ENCODE measurements at places on chromosomes 7 and 10. TPM values are rescaled to one million over a fixed set of nuclear protein-coding genes. Genes with fewer than 3 reads are reported as not detected.

DNA sequence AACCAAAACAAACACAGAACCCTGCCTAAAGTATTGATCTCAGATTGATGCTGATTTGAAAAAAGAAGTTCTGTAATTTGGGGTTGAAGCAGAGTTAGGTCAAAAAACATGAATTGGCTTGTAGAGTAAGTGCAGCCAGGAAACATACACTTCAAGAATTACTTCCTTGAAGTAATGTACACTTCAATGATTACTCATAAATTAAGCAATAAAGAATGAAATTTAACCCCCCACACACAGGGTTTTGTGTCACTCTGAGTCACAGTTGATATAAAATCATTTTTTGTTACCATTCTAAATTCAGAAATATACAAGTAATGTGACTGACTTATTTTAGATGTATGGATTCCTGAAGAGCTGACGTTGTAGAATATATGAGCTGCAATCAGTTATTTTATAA, 622.2 kb downstream of the POM121L12 start:
- DNase-seq, result no peak

DNA sequence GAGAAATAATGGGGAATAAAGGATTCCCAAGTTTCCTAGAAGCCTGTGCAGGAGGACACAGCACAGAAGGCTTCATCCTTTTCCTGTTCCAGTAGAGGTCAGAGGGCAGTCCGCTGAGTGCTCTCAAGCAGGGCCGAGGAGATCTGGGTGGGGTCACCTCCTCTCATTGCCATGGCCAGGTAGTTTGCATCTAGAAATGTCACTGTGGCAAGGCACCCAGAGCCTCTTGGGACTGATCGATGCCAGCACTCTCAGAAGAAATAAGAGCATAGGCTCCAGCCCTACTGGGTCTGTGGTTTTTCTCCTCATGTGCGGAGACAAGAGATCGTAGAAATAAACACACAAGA, 7.9 kb downstream of the NUB1 start:
- DNase-seq, result no peak

DNA sequence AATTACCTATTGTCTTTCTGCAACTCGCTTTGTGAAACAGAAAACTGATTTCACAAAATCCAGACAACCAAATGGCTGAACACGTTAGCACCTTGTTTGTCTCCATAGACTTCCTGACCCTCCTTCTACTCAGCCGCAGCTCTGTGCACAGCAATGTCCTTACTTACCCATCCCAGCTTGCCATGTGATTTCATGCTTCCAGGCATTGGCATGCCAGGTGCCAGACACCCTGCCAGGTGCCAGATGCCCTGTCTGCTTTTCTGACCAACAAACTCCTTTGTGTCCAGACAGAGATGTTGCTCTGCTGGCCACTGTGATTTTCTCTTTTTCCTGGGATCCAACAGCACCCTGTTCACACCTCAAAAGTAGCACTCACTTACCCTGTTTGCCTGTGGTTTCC, 16.1 kb upstream of the FAM170B start:
- no peak for DNase-seq

DNA sequence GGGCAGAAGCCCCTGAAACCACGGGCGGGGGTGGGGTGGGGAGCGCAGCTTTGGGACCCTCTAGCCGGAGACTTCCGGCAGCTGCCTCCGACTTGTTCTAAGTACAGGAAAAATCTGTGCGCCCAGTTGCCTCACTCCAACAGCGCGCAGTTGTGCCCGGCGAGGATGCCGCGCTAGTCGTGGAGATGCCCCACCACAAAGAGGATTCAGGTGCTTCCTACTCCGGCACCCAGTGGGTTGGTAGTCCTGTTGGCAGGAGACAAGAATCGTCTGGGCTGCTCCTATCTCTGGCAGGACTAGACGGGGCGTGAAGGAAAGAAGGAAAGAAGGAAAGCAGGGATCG, 465 bp upstream of the NPY start:
- DNase-seq, result peak; percentile 25

GRCh38 chr10:91460681-91461080, 50.5 kb downstream of the HECTD2 start:
- no peak for DNase-seq

GRCh38 chr7:17274551-17275245, 23.8 kb upstream of the AHR start:
- no peak for DNase-seq

The FANK1 gene
- 1.2 TPM for polyA plus RNA-seq

DNA sequence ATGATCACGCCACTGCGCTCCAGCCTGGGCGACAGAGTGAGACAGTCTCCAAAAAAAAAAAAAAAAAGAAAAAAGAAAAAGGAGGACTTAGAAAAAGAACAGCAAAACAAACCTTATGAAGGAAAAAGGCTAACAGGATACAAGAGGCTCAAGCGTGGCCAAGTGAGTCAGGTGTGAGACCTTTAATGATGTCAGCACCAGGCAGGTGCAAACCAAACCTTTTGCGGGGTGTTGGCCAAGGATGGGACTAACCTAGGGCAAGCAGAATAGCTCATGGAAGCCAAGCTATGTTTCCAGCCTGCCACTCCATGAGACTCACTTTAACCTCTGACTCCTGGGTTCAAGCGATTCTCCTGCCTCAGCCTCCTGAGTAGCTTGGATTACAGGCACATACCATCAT, 11.3 kb upstream of the GNA12 start:
- no peak for DNase-seq

The STEAP2 gene
- polyA plus RNA-seq, result 2.1 TPM

The IL6 gene
- polyA plus RNA-seq, result 1.6 TPM

DNA sequence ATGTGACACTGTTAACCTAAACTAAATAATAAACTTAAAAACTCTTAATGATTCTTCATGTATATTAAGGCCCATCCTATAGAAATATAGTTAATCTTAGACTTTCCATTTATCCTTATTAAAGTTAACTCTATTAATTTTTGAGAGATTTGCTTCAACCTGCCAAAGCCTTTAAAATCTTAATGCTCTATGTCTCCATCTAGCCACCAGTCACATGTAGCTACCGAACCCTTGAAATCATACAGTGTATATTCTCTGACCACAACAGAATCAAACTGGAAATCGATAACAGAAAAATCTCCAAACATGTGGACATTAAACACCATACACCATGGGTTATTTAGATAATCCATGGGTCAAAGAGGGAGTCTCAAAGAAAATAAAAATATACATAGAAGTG, 51.9 kb downstream of the ASZ1 start:
- DNase-seq, result no peak

DNA sequence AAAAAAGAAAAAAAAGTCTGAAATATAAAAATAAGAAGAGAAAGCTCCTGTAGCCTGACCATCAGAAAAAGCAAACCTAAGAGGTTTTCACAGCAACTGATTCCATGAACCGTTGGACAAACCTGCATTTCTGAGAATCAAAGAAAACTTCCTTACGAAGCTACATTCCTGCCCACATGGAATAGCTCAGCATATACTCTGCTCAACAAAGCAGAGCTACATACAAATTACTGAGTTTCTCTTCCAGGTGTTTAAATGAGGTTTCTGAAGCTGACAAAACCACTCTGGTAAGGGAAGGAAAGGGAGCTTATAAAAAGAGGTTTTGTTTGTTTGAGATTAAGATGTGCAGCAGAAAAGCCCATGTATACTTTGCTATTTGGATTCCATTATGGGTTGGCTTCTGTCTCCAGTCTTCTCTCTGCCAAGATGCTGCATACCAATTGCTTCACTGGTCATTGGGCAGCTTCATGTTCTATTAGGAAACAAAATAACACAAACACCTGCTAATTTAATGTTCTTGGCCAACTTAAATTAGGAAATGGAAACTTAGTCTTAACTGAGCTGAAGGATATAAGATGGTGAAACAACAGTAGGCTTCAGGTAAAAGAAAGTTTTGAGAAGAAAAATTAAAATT, 314.1 kb downstream of the LRRTM3 start:
- peak; percentile 20 for DNase-seq

The ZNF37A gene
- 3.9 TPM for polyA plus RNA-seq

The BCAP29 gene
- 15.2 TPM for polyA plus RNA-seq

- DNase-seq, result no peak
Observed at GRCh38 chr10:22343731-22344130, 1.6 kb upstream of the SPAG6 start.

The IDI2 gene
- polyA plus RNA-seq, result not detected

DNA sequence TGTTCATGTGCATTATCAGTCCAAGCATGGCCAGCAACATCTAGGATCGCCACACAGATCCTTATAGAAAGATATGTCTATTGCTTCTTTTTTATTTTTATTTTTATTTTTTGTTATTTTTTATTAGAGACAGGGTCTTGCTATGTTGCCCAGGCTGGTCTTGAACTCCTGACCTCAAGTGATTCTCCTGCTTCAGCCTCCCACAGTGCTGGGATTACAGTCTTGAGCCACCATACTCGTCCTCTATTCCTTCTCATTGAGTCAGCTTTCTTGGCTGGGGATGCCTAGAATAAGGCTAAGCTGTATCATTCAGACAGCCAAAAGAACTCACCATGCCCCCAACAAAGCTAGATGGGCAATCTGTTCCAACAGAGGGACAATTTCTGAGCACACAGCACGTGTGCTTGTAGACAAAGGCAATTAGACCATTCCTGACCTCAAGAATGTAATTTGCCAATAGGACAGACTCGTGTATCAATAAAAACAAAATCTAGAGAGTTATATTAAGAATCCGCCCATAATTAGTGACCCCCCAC, 264.0 kb upstream of the NEBL start:
- no peak for DNase-seq

GRCh38 chr7:130941322-130942210, 207.6 kb upstream of the KLF14 start:
- no peak for DNase-seq

GRCh38 chr10:75825661-75826060, 394.2 kb downstream of the LRMDA start:
- no peak for DNase-seq

DNA sequence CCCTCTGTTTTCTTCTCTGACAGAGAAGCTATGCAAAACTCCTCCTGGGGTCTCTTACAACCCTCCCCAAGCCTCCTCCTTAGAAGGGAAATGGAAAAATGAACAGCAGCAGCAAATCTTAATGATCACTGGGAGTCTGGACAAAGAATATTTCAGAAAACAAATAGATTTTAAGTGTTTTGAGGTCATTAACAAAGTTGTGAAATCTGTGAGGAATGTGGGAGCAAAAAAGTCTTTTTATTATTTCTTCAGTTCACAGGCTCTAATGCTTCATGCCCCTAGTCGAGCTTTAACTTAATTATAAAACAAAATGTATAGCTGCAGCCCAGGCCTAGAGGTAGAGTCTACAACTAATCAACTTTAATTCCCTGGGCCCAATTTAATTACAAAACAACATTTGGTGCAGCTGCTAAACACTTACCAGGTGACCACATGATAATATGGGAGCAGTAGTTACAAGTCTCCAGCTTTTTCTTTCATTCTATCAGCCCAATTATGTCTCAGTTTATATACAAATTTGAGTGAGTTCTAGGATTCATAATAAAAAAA, 293.2 kb downstream of the THSD7A start:
- no peak for DNase-seq

The GPR37 gene
- polyA plus RNA-seq, result 63.7 TPM

DNA sequence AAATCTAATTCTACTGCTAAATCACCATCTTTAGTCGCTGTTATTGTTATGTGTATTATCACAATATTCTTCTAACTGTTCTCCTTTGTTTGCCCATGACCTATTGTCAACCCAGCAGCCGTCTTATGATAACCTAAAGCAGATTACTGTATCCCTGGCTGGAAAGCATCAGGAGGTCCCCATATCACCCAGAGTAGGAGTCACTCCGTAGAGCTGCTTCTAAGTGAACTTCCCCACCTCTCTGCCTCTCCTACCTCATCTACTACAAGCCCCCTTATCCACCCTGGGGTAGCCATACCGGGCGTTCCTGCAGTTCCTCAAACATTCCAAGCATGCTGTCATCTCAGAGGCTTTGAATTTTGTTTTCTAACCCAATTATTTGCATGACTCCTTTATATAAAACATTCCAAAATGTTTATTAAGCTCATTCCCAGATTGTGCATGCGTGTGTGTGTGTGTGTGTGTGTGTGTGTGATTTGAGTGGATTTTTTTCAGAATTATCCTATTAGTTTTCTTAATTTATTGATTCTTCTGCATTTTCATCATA, 39.7 kb downstream of the POU6F2 start:
- no peak for DNase-seq

GRCh38 chr7:94382132-94382531, 12.6 kb upstream of the COL1A2 start:
- DNase-seq, result no peak

DNA sequence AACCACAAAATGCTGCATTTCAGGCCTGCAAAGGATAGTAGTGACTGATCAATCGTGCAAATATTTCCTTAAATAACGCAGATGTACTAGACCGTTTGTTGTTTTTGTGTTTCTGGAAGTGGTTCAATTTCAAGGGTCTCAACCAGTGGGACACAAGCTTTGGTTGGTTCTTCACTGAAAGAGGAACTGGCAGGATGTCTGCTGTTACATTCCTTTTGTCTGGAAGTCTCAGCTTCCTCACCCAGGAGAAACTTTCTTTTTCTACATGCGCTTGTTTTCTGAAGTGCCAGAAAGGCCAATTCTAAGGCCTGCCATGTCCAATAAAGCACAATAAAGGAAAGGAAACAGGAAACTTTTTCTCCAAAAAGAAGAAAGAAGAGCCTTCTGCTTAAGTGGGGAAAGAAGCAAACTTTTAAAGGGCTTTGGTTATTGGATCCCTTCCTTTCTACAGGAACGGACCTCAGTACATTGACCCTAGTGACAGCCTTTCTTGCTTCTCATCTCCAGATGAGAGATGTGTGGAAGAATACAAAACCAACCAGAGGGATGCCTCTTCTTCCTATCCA, 4.1 kb downstream of the DKK1 start:
- no peak for DNase-seq

The C10orf67 gene
- polyA plus RNA-seq, result 0.27 TPM

GRCh38 chr7:32253299-32253698, 183.1 kb upstream of the PDE1C start:
- DNase-seq, result peak; percentile 68

DNA sequence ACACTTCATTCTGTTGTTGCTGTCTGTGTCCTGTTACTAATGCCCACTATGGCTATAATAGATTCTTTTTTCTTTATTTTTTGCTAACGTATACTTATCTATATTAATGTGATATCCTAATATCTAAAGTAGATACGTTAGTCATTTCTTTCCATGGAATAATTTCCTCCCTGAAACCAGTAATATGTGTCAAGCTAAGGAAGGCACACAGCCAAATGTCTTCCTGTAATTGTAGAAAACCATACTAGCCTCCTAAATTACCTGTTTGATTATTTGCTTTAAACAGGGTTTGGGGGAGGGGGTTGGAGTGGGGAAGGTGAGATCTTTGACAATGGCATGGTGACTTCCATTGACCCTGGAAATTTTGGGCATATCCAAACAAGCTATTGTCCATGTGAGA, 56.4 kb downstream of the THNSL1 start:
- no peak for DNase-seq

GRCh38 chr7:155323001-155323638, 25.4 kb downstream of the INSIG1 start:
- DNase-seq, result no peak

GRCh38 chr10:31149835-31150512, 118.3 kb upstream of the ZNF438 start:
- no peak for DNase-seq

DNA sequence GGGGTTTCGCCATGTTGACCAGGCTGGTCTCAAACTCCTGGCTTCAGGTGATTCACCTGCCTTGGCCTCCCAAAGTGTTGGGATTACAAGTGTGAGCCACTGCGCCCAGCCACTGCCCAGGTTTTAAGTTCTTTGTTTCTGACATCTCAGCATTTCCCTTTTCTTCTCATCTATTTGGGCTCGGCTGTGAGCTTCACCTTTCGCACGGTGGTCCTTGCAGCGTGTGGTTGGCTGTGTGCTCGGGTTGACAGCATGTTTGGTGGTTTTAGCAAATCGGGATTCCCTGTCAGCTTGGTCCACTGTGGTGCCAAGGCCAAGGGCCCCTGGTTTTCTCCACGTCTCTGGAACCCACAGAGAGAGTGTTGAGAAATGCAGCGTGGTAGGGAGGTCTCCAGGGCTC, 138.8 kb downstream of the DNAJB6 start:
- DNase-seq, result no peak

Data from brain (organoid and tissue), 16 donors.